Esophagus muscularis mucosa (tissue), 4 donors: ENCODE measurements at places on chromosomes 11 and 22. TPM values are rescaled to one million over a fixed set of nuclear protein-coding genes. Genes with fewer than 3 reads are reported as not detected.

- no peak for DNase-seq
These were observed 33.1 kb downstream of the TREH start for GRCh38 chr11:118646393-118646792.

DNA sequence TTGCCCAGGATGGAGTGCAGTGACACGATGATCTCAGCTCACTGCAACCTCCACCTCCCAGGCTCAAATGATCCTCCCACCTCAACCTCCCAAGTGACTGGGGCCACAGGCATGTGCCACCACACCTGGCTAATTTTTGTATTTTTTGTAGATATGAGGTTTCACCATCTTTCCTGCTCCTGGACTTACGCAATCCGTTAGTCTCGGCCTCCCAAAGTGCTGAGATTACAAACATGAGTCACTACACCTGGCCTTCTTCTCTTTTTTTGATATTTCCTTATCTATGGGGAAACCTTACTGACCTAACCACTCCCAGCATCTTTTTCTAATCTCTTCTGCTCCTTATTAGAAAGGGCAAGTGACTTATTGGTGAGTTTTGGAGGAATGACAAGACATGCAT, 121.7 kb upstream of the CHORDC1 start:
- DNase-seq: no peak

GRCh38 chr22:41445129-41446056, 1.2 kb downstream of the TOB2 start:
- no peak for DNase-seq

Gene TMEM121B
- 0.32 TPM for total RNA-seq

Gene NXPE1
- total RNA-seq: not detected

GRCh38 chr11:35126879-35127581, 11.9 kb upstream of the CD44 start:
- DNase-seq: no peak

DNA sequence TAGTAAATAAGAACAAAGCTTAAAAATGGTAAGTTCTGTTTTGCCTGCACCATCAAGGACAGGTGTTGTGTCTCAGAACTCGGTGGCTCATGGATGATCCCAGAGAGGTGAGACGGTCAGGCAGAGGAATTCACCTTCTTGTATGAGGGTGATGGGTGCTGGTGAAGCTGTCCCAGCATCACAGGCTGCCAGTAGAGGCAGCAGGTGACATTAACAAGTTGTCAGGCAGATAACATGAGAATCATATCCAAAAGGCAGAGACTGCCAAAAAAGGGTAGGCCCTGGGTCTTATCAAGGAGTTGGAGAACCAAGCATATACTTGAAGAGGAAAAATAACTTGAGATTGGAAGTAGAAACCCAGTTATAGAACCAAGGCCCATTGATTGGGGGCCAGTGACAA, 437.8 kb downstream of the DYNC2H1 start:
- DNase-seq: peak; percentile 74

Gene NEFH
- total RNA-seq: 2.4 TPM

DNA sequence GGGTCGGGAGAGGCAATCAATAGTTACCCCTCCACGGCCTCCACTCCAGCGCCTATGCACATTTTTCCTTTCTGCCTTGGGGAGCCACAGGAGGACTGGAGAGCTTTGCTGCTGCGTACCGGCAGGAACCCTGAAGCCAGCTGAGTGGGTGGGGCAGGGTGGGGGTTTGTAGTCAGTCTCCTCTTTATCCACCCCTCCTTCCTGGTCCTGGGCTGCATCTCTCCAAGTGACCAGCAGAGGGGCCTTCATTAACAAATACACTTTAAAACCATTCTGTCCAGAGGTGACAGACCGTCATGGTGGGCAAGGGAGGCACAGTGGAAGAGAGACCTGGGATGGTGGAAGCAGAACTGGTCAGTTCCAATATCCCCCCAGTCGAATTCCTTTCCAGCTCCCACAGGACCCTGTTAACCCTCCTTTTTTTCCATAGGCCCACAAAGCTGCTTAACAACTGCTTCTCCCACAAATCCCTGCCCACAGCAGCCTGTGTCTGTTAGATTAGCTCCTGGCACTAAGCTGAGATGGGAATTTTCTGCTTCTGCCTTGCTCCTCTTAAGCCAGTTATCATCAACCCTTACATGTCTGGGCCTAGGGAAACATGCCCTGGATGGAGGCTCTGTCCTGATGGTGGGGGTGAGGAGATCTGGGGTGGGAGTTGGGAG, 3.9 kb upstream of the ABCG4 start:
- no peak for DNase-seq

- no peak for DNase-seq
These were observed 1.7 kb downstream of the MALAT1 start for GRCh38 chr11:65500387-65501185.

GRCh38 chr11:119100246-119100970, 1.2 kb downstream of the DPAGT1 start:
- no peak for DNase-seq

DNA sequence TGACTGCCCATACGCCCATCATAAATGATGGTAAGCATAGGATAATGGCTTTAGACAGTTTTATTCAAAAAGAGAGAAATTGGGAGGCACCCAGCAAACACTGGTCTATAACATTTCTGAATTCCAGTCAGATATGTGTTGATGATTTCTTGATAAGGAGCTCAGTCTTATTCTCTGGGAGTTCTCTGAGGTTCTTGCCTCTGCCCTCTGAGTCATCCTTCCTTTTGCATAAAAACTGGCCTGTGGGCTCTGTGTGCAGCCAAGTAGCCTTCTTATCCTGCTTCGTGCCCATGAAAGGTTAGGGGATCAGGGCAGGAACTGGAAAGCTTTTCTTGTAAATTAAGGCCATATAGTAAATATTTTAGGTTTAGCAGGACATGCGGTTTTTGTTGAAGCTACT, 48.9 kb downstream of the FAR1 start:
- no peak for DNase-seq
